ENCODE measurements at places on chromosomes 16 and 17. TPM values are rescaled to one million over a fixed set of nuclear protein-coding genes. Genes with fewer than 3 reads are reported as not detected.

Gene C17orf113
- 0.20 TPM for total RNA-seq

Gene TK1
- 86.2 TPM for total RNA-seq

Gene TEX19
- total RNA-seq: not detected

Gene LIG3
- total RNA-seq: 50.9 TPM

Gene ITGAD
- not detected for total RNA-seq

Gene METTL26
- 129 TPM for total RNA-seq

Gene TAC4
- total RNA-seq: not detected

Gene TSPOAP1
- 14.4 TPM for total RNA-seq

Gene KRT28
- total RNA-seq: not detected

Gene BFAR
- total RNA-seq: 87.7 TPM

Gene PEMT
- total RNA-seq: 42.1 TPM

Gene PABPN1L
- not detected for total RNA-seq

Gene SLC12A3
- total RNA-seq: not detected

Gene OR2C1
- not detected for total RNA-seq

GRCh38 chr17:19770985-19771735 lies 23.1 kb upstream of the ALDH3A1 start:
- no peak for DNase-seq

DNA sequence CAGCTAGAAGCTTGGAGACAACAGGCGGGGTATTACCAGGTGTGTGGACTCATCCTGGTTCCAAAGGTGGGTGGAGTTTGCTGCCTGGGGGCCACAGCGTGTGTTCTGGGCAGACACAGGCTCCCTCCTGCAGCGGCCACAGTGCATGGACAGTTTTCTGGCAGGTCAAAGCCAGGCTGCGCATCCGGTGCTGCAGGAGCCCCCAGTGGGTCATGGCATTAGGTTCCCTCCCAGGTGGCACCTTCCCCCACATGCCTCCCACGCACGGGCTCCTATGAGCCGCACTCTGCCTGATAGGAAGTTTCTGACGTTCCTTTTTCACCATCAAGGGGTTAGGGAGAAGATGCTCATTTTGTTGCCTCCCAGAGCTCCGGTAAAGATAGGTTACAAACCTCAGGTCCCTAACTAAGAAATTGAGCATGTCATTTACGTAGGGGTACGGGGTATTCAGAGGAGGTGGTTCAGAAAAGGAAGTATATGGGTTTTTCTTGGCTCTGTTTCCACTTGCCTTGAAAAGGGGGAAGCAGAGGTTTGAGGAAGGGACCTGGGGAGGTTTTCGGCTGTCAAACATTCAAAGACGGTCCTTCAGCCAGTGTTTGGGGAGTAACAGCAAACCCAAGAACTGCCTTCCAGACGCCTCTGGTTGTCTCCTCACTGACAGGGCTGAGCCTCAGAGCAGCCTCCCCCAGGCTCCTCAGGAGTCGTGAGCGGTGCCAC lies 32.7 kb upstream of the NAT9 start:
- DNase-seq: no peak

- DNase-seq: no peak
Measured at GRCh38 chr17:47162013-47162622, 27.0 kb downstream of the CDC27 start.

- DNase-seq: peak; percentile 23
Measured at GRCh38 chr17:38749223-38750043, 1.3 kb upstream of the PCGF2 start.

- DNase-seq: peak; percentile 21
Measured at GRCh38 chr17:33750943-33751701, 458.0 kb upstream of the ASIC2 start.

- no peak for DNase-seq
Measured at GRCh38 chr16:57730771-57731730, 4.5 kb upstream of the KATNB1 start.

DNA sequence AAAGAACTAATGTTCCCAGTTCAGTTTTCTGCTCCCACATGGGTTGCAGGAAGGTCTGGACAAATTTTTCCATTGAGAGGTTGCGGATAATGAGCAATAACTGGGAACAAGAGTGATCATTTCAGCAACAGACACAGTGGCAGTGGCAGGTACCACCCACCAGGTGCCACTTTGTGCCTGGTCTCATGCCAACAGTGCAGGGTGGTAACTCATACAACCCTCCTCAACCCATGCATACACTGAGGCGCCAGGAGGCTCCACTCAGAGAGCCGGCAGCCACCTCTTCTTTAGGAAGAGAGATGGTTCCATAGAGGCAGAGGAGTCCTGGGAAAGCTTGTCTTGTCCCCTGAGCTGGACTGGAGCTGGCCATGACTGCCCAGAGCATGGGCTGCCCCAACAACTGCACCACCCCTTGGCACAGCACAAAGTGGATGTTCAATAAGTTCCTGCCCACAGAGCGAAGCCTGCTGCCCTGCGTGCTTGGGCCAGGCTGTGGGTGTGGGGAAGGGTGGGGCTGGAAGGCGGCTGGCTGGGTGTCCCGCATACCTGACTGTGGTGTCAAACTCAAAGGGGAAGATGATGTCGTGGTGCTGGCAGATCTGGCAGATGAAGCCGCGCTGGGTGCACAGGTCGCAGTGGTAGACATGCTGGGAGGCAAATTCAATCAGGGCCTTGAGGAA lies 6.4 kb upstream of the ARHGAP27 start:
- DNase-seq: no peak

GRCh38 chr17:78448356-78448993 lies 70.0 kb downstream of the PGS1 start:
- no peak for DNase-seq

GRCh38 chr17:48215583-48216139 lies 108.1 kb downstream of the SNX11 start:
- no peak for DNase-seq

GRCh38 chr17:44144966-44145739 lies 3.4 kb downstream of the HROB start:
- DNase-seq: no peak

GRCh38 chr16:59113004-59113670 lies 379.0 kb upstream of the GOT2 start:
- DNase-seq: no peak

- DNase-seq: no peak
Measured at GRCh38 chr16:19861133-19861532, 23.5 kb downstream of the GPRC5B start.

- no peak for DNase-seq
Measured at GRCh38 chr16:81181013-81181720, 57.3 kb upstream of the BCO1 start.

GRCh38 chr16:3610698-3611145 lies 684 bp downstream of the SLX4 start:
- DNase-seq: no peak

DNA sequence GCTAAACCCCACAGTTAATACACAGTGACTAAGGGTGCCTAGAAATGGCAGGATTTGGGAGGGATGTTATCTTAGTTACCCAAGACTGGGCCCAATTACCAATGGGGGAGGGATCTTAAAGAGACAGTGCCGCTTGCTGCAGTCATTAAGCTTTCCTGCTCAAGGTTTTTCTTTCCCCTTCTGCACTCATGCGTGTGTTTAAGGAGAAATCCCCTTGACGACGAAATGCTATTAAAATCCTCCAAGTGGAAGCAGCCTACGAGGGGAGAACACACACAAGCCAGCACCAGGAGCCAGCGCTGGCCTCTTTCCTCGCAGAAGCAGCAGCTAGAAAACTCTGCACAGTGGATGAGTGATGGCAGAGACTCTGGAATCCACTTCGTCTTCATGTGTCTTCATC lies 22.0 kb downstream of the SALL1 start:
- DNase-seq: no peak

DNA sequence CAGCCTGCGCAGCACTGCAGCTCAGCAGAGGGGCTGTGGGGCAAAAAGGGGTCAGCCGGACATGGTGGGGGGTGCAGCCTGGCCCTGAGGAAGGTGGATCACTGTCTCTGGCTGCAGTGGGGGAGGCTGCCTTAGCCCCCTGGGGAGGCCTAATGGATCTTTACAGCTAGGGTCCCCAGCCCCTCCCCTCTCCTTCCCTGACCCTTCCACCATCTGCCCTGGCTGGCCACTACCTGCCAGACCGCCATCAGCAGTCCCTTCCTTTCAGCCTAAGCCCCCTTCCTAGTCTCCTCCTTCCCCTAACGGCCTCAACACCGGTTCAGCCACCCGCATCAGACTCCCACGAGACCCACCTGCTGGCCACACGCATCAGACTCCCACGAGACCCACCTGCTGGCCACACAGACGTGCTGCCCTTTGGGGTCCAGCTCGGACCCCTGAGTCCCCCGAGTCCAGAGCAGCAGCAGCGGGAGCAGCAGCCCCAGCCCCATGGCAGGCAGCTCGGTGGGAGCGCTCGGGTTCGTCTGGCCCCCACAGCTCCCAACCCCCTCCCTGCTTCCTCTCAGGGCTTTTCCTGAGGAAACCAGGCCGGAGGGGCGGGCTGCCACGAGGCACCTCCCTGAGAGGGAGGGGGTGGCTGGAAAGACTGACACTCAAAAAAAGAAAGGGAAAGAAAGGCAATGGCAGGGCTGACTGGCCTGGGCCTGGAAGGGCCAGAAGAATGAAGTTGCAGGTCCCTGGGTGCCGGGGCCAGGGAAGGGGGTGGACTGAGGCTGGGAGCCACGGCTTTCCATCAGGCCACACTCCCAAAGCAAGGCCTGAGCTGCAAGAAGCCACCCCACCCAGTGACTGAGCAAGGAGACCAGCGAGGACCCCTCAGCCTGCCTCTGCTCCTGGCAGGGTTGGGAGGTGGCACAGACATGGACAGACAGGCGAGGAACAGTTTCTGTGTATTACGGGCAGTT lies at the start of gene SCARF1:
TSS of gene SCARF1 (minus strand) at position 526 of the 965 bp plus-strand sequence. CDS start at position 491, 35 bp downstream.
- no peak for DNase-seq

DNA sequence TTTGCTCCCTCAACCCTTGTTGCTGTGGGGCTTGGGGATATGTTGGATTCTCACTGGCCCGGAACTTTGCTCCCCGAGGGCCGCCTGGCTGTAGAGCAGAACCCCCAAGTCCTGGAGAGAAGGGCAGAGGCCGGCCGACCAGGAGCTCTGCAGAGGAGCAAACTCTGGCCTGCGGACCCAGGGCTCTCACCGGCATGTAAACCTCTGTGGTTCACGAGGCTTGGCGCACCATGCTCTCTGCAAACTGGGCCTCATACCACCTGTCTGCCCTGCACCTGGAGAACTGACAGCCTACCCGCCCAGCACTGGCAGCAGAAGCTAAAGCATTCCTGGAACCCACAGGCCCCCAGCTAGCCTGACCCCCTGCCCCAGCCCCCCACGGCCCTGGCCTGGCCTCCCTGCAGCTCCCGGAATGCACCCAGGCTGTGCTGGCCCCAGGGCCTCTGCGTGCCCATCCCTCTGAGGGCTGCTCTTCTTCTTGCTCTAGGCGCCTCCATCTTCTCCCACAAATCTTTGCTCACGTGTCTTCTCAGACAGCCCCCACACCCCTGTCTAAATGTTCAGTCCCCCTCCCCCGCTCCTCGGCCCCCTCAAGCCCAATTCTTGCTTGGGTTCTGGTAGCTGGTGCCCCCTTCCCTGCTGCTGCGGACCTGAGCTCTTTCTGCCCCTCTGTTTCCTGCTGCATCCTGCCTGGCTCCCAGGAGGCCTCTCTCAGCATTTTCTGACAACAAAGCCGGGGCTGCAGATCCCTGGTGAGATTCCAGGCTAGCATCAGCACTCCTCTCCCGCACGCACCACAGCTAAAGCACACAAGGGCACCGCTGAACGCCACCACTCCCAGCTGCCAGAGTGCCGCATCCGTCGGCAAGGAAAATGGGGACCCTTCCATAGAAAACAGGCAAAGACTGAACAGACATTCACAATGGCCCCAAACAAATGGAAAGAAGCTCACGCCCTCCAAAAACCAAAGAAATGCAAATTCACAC lies 23.3 kb downstream of the ACTG1 start:
- DNase-seq: no peak

DNA sequence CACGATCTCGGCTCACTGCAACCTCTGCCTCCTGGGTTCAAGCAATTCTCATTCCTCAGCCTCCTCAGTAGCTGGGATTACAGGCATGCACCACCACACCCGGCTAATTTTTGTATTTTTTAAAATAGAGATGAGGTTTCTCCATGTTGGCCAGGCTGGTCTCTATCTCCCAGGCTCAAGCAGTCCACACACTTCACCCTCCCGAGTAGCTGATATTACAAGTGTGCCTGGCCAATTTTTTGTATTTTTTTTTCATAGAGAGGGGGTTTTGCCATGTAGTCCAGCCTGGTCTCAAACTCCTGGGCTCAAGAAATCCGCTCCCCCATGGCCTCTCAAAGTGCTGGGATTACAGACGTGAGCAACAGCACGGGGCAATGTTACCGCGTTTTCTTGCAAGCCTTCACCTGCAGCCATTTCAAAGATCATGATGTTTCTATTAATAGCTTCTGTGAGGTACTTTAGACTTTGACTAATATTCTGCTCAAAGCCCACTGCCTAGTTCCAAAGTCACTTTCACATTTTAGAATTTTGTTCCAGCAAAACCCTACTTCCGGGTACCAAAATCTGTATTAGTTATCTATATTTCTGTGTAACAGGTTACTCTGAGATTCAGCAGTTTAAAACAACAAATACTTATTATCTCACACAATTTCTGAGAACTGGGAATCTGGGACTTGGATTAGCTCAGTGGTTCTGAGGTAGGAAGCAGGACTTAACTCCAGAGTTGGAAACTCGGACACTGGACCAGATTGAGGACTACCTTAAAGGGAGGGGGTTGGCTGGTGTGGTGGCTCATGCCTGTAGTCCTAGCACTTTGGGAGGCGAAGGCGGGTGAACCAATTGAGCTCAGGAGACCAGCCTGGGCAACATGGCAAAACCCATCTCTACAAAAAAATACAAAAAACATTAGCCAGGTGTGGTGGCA lies 12.0 kb upstream of the MED13 start:
- no peak for DNase-seq

GRCh38 chr17:67215991-67216421 lies 29.0 kb downstream of the HELZ start:
- no peak for DNase-seq

- DNase-seq: peak; percentile 84
Measured at GRCh38 chr17:4949321-4950074, 1.2 kb upstream of the PFN1 start.

- DNase-seq: no peak
Measured at GRCh38 chr17:10125531-10126275, 72.7 kb downstream of the GAS7 start.

DNA sequence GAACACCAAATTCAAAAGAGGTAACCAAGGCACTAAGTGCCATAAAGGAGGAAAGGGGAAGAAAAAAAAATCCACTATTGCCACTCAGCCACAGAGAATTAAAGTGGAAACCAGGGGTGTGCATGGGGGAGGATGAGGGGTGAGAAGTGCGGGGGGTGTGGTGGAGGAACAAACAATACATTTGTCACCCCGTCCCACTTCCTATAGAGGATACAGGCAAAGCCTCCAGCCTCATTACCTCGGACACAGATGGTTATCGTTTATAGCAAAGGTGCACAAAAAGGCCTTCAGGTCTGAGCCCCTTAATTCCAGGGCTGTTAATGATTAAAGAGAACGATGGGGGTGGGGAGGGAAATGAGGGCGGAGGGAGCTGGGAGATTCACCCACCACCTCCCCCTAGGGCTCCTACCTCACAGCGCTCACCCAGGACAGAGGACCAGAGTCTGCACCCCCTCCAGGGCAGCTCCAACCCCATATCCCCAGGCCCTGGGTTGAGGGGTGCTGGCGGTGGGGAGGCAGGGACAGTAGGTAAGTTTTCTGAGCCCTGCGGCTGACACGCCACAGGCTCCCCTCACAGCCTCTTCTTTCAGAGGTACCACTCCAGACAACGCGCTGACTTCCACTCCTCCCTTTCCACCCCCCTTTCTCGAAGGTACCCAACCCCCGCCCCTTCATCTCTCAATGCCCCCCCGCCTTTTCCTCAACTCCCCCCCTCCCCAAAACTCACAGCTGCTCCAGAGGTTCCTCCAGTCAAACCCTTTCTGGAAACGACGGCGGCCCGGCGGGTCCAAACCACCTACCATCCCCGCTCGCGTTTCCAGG lies 470 bp downstream of the DCUN1D3 start:
- peak; percentile 2 for DNase-seq

GRCh38 chr16:77905374-77905920 lies 116.9 kb upstream of the CLEC3A start:
- no peak for DNase-seq

All from CD8-positive, alpha-beta memory T cell (primary cell).